NCI-H524 (cell line): ENCODE measurements at places on chromosomes 5 and 9.

- DNase-seq, result peak; percentile 56
Measured at GRCh38 chr5:72817076-72817481, 618 bp downstream of the TNPO1 start.

GRCh38 chr9:131258186-131258585 is 18.1 kb downstream of the FAM78A start:
- no peak for DNase-seq

DNA sequence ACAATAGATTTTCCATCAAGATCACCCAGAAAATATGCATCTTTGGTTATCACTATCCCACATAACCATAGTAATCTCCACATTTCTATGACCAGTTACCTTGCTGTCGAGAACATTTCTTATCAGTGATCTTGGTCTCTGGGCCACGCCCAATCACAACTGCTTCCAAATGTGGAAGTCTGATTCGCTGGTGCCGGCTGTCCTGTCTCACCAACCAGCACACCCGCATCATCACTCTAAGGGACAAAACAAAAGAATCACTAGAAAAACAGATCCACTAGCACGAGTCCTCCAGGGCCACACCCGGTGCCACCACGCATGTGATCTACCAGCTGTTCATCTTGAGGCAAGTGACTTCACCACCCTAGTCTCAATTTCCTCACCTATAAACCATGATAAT is 11.8 kb downstream of the APTX start:
- no peak for DNase-seq

- DNase-seq, result peak; percentile 21
Measured at GRCh38 chr5:19179571-19179970, 808.4 kb downstream of the CDH18 start.

GRCh38 chr9:87662808-87663528 is 63.0 kb upstream of the CTSL start:
- DNase-seq, result no peak

- no peak for DNase-seq
Measured at GRCh38 chr5:370959-371810, 49.7 kb downstream of the AHRR start.

DNA sequence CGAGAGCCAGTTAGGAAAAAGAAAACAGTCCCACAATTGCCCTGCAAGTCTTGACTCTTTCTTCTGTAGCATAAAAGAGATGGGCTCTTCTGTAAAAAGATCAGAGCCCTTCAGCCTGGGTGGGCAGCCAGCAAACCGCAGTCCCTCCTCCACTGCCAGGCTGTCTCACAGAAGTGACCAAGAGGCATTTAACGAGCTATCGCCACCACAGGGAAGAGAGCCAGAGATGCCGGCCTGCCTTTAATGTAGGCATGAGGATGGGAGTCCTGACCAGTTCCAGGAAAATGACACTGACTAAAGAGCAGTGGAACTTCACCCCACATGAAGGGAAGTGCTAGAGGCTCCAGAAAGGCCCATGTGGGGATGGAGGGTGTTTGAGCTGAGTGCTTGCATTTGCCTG is 264.6 kb downstream of the NDUFS4 start:
- DNase-seq, result no peak

DNA sequence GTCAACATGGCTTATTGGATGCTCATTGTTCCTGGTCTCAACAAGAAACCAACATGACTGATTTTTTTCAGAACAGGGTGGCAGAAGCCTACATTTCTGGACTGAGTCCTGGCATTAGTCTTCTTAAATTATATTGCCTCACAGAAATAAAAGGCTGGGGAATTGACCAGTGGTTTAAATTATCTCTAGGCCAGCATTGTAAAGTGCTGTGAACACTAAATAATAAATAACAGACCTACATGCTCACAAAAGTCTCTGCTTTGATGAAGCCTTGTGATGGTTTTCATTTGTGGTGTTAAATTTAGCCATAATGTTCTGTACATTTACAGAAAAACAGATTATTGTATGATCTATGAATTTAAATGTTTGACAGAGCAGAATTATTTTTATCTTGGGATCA is 44.7 kb upstream of the CD180 start:
- no peak for DNase-seq

- DNase-seq, result peak; percentile 5
Measured at GRCh38 chr9:87263291-87263690, 234.4 kb upstream of the DAPK1 start.

DNA sequence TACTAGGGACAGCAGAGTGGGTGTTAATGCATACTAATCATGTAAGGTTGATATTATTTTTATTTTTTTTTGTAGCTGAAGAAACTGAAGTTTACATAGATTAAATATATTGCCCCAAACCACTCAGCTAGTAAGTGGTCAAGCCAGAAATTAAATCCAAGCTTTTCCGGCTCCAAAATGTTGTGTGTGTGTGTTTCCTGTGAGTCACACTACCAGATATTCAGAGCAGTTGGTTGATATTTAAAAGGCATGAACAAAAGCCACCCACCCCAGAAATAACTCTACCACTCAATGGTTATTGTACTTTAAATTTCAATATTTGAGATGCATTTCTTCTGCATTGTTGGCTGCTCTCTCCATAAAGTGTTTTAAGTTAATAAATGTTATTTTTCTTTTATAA is 29.5 kb downstream of the KCNN2 start:
- DNase-seq, result no peak

DNA sequence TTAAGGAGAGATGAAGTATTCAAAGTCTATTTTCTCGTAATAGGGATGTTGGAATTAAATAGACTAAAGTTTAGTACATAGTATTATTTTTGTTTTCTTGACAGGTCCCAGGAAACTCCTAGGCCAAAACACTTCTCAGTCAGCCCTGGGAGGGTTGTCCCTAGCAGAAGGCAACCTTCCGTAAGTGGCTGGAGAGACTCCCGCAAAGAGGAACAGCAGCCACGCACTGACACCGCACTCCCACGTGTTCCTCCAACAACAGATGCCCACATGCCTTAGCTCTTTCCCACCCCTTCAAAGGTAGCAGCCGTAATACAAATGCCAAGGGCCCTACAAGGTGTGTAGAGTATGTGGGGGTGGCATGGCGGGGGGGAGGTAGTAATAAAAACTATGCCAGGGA is 28.4 kb downstream of the PCDHGC5 start:
- DNase-seq, result no peak

DNA sequence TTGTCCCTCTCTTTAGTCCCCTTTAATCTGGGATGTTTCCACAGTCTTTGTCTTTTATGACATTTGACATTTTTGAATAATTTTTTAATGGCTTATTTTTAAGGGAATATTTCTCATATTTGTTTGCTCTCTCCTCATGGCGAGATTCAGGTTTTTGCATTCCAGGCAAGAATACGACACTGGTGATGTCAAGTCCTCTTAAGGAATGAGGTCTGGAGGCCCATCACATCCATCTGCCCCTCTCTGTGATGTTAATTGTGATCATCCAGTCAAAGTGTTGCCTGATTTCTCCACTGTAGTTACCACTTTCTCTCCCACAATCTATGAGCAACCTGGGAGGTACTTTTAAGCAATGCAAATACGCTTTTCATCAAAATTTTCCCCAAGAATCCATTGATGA is 193.2 kb downstream of the MAST4 start:
- no peak for DNase-seq

DNA sequence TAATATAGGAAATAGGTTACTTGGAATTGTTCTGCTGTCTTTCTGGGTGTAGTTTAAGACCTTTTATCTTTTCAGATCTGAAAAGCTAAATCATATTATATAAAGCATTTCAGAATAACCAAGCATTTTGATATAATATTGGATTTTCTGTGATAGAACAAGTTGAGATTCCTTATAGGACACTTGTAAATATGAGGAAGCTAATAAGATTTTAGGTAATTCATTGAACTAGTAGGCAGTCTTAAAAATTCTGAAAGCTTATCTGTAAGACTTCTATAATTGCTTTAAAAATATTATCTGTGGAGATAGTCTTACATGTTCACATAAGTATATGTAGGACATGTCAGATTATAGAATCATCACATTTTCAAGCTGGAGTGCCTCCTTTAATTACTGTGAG is 102.8 kb downstream of the SMIM15 start:
- no peak for DNase-seq

- no peak for DNase-seq
Measured at GRCh38 chr5:149423049-149423793, 44.1 kb upstream of the IL17B start.

- no peak for DNase-seq
Measured at GRCh38 chr5:72836810-72837209, 20.3 kb downstream of the TNPO1 start.

GRCh38 chr5:179344431-179345182 is 654 bp downstream of the ADAMTS2 start:
- no peak for DNase-seq

DNA sequence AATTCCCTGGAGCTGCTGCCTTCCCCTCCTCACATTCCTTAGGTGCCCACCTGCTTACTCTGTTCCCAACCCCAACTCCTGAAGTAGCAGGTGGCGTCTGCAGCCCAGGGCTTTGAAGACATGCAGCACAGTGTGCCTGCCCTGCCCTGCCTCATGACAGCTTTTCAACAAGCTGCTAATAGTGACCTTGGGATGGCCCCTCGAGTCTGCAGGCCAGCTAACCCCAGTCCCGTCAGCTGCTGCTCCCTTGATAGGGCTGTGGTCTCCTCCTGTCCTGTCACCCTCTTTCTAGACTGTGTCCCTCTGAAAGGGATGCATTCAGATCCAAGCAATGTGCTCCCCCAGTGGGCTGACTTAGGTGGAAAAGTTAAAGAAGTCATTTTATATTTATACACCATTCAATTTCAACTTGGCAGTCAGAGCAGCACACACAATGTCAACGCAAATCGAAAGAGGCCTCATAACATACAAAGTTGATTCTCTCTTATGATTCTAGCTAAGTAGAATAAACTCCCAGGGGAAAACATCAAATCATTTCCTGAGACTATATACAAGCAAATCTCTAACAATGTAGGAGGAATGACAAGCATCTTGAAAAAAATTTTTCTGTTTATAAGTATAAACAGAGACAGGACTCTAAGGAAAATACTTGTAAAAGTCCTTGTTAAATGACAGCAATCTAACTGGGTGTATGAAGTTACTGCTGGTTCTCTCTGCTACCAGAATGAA is 37.9 kb downstream of the ADRB2 start:
- DNase-seq, result no peak

- no peak for DNase-seq
Measured at GRCh38 chr9:70045452-70045851, 1.8 kb downstream of the MAMDC2 start.

DNA sequence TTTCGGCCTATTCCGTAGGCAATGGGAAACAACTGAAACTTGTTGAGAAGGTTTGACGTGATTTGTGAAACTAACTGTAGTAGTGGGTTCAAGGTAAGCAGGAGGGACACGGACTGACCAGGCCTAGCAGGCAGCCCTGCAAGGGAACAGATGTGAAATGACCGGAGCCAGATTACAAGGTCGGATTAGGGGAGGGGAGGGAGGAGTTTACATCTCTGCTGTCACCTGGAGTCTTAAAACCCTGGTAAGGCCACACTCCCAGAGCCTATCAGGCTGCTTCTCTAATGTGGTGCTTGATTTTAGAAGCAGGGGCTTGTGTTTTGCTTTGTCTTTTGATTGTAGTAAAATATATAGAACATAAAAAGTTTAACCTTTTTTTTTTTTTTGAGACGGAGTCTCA is 3.5 kb upstream of the SPTAN1 start:
- DNase-seq, result peak; percentile 64

DNA sequence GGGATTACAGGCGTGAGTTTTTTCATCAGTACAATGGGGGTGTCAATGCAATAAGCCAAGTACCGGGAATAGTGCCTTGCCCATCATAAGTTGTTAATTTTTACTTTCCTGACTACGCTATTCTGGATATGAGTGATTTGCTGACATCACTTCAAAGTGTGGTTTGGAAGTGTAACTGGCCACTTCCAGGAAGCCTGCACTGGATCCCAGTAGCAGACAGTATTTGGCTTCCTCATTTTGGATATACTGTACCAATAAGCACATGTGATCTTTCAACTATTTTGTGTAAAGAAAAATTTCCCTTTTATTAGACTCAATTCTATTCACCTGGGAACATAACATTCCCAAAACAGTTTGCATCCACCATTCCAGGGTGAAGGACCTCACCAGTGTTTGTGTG is 417.7 kb upstream of the KLF4 start:
- DNase-seq, result no peak

- no peak for DNase-seq
Measured at GRCh38 chr9:68802525-68803015, 97.5 kb downstream of the PIP5K1B start.

DNA sequence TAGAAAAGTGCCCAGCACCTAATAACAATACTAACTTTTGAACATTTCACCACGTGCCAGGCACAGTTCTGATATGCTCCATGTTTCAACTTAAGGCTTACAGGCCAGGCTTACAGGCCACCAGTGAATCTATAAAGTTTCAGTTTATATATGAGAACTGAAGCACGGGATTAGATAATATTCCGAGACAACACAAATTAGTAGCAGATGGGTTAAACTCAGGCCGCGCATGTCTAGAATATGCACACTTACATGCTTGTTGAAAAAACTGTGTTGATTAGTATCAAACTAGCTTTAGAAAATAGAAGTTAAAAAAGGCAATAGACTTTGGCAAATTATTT is 587.9 kb downstream of the MTRR start:
- no peak for DNase-seq

GRCh38 chr5:96509721-96510350 is 76.8 kb upstream of the PCSK1 start:
- DNase-seq, result no peak
